ENCODE measurements at places on chromosomes 1 and 21.

GRCh38 chr1:209607102-209607794 is 23.7 kb downstream of the CAMK1G start:
- DNase-seq, result no peak

- no peak for DNase-seq
Measured at GRCh38 chr1:172287208-172287607, 133.3 kb upstream of the C1orf105 start.

DNA sequence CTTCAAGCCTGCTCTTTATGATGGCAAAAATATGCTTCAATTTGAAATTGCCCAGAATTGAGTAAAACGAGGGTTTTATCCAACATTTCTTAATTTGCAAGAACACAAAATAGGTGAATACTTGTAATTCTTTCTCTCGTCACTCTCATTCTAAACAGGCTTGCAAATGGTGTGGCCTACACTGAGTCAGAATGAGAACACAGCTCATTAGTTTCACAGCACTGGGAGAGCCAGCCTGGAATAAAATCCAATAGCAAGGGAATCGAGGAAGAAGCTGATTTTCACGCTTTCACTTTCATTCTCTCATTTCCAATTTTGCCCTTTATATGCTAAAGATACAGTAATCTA is 537.5 kb downstream of the LTN1 start:
- no peak for DNase-seq

DNA sequence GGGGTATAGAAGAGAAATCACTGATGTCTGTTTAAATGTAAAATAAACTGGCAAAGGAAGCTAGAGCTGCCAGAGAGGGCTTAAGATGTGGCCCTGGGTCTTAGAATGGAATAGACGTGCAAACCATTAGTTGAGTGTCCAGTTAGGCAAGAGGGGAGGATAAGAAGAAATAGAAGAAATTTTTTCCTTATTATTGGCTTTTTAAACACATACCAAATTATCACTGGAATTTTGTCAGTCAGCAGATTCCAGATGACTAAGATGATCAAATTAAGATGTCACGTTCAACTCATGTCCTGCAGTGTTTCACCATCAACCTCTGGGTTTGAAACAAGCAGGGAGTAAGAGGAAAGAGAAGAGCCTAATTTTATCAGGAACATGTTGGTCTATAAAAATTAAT is 71.6 kb upstream of the C1orf21 start:
- no peak for DNase-seq

- no peak for DNase-seq
Measured at GRCh38 chr1:233349137-233349536, 21.6 kb downstream of the MAP3K21 start.

- no peak for DNase-seq
Measured at GRCh38 chr1:226123591-226124471, 61.3 kb downstream of the H3-3A start.

- DNase-seq, result no peak
Measured at GRCh38 chr1:76657623-76658022, 209.7 kb upstream of the ST6GALNAC5 start.

GRCh38 chr1:199308349-199308846 is 669.6 kb downstream of the PTPRC start:
- no peak for DNase-seq

DNA sequence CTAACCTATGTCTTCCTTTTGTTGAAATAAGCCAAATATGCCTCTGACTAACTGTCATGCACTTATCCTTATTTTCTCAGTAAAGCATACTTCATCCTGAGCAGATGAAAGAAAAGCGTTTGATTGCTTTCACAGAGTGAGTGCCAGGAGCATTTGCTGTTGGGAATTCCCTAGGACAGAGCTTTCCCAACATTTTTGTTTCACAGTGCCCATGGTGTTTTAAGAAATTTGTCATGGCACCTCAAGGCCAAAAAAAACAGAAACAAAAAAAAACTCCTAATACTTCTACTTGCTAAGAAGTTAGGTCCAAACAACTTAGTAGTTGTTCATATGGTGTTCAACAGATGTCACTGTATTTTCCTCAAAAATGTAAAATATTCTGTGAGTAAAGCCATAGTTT is 120.8 kb upstream of the BMP8A start:
- no peak for DNase-seq

GRCh38 chr1:17559615-17560419 is 20.3 kb downstream of the ARHGEF10L start:
- DNase-seq, result no peak

- no peak for DNase-seq
Measured at GRCh38 chr1:109443476-109443875, 17.2 kb upstream of the PSMA5 start.

GRCh38 chr1:32114420-32114819 is 6.6 kb downstream of the KPNA6 start:
- DNase-seq, result no peak

GRCh38 chr1:181394766-181395165 is 88.6 kb upstream of the CACNA1E start:
- no peak for DNase-seq

- no peak for DNase-seq
Measured at GRCh38 chr1:12171206-12172041, 4.6 kb downstream of the TNFRSF1B start.

GRCh38 chr1:75616436-75617433 is 5.8 kb upstream of the SLC44A5 start:
- peak; percentile 42 for DNase-seq

DNA sequence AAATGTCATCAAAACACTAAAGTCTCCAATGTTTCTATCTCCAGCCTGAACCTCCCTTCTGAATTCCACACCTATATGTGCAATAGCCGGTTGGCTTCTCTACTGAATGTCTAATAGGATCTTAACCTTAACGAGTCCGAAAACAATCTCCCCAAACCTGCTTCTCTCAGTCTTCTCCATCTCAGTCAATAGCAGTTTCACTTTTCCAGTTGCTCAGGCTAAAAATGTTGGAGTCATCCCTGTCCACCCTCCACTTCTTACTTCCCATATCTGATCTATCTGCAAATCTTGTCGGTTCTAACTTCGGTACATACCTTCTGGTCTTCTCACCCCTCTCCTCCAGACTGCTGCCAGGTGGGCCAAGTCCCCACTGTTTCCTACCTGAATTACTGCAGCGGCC is 25.5 kb upstream of the CITED4 start:
- no peak for DNase-seq

- DNase-seq, result no peak
Measured at GRCh38 chr1:204509186-204509635, 7.0 kb upstream of the MDM4 start.

DNA sequence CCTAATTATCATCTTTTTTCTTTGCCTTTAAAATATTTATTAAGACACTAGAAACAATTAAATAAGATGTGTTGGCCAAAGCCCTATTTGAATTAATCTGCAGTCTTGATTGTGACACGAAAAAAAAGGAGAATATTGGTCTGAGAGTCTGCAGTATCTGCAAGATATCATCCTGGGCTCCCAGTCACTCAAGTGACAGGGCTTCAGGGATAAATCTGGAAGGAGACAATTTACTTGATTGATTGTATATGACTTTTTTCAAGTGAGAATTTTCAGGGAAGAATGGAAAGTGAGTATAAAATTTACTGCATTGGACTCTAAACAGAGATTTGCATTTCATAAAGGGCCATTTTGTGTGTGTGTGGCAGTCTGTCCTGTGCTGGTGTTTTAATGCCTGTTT is 233.7 kb downstream of the PAPPA2 start:
- DNase-seq, result no peak

GRCh38 chr1:208231881-208232661 is 12.1 kb downstream of the PLXNA2 start:
- no peak for DNase-seq

GRCh38 chr1:233394860-233395717 is 67.6 kb downstream of the MAP3K21 start:
- DNase-seq, result peak; percentile 45

- DNase-seq, result no peak
Measured at GRCh38 chr1:201686714-201687455, 142.1 kb upstream of the IPO9 start.

- DNase-seq, result no peak
Measured at GRCh38 chr1:193313354-193314140, 127.1 kb upstream of the B3GALT2 start.

GRCh38 chr1:20493839-20494608 is 8.0 kb upstream of the CAMK2N1 start:
- peak; percentile 78 for DNase-seq

- DNase-seq, result peak; percentile 2
Measured at GRCh38 chr1:234433563-234434285, 45.3 kb downstream of the TARBP1 start.

GRCh38 chr1:63403386-63403785 is 36.0 kb downstream of the ALG6 start:
- DNase-seq, result peak; percentile 24

GRCh38 chr1:202264726-202265125 is 71.1 kb downstream of the LGR6 start:
- DNase-seq, result no peak

DNA sequence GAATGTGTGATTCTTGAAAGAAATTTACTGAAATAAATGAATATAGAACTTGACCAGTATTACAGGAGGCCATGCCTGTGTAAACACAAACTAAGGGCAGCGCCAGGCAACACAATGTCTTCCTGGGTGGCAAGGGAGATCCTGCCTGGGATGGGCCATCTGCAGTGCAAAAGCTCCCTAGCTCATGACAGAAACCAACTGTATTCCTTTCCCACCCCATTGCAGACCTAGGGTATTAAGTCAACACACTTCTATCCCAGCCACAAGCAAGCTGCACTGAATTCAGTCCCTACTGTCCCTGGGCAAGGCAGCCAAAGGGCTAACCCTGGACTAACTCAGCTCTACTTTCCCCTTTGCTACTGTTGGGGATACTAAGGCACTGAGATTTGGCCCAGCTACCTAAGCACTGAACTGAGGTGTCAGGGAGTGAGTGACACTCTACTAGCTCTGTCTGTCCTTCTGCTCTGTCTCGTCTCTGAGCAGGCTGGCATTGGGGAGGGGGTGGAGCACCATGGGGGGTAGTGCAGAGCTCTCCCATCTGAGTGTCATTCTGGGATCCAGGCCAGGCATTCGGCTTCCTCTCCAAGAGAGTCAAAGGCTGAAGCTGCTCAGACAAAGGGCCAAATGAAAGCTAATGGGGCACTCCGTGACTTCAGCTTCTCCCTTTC is 2.5 kb downstream of the INKA2 start:
- no peak for DNase-seq

DNA sequence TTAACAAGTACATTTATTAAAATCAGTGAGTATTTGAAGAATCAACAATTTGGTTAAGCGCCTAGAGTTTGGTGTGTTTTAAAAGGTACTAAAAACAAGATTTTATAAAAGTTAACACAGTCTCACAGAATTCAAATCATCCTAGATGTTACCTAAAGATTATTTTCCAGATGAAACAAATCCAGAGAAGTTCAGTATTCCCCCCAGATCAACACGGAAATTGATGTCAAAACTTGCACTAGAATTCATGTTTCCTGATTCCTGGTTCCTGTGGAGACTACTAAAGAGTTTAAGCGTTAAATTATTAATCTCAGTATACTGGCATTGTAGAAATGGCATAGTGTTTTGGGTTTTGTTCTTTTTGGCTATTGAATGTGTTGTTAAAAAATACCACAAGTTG is 1.4 kb downstream of the PTBP2 start:
- DNase-seq, result no peak

DNA sequence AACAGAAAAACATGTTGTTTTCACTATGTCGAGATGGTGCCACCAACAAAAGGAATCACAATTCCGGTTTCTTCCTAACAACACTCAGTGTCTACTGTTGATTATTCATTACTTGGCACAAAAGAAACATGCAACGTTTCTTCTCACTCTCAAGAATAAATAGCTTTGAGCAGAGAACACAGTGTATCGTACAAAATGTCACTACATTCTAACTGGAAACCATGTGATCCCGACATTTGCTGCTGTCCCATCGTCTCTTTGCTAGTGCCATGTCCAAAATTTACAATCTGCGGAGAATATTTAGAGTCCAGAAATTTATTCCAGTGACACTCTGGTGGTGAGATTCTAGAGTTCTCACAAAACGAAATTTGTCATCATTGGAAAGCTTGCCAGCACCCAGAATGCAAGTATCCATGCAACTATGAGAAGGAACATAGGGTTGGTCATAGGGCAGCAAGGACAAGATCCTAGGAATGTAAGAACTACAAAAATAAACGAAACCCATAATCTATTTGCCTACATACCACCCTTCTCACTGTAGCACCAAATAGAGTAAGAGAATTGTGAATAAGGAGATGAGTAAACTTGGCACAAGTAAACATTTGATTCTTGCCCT is 505.1 kb downstream of the LTN1 start:
- DNase-seq, result no peak

GRCh38 chr1:158146165-158146564 is 34.5 kb upstream of the CD1D start:
- DNase-seq, result no peak

- no peak for DNase-seq
Measured at GRCh38 chr1:66929146-66929688, 4.4 kb downstream of the MIER1 start.
